ENCODE measurements at places on chromosomes 5 and 9.

DNA sequence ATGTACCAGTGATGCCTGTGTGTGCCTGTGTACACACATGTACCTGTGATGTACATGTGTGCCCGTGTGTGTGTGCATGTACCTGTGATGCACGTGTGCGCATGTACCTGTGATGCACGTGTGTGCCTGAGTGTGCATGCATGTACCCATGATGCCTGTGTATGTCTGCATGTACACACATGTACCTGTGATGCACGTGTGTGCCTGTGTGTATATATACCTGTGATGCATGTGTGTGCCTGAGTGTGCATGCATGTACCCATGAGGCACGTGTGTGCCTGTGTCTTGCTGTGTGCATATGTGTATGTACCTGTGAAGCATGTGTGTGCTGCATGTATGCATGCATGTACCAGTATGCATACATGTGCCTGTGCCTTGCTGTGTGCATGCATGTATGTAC lies 419.0 kb downstream of the IRX2 start:
- DNase-seq: no peak

- no peak for DNase-seq
Observed at GRCh38 chr5:33702867-33703266, 188.9 kb downstream of the ADAMTS12 start.

DNA sequence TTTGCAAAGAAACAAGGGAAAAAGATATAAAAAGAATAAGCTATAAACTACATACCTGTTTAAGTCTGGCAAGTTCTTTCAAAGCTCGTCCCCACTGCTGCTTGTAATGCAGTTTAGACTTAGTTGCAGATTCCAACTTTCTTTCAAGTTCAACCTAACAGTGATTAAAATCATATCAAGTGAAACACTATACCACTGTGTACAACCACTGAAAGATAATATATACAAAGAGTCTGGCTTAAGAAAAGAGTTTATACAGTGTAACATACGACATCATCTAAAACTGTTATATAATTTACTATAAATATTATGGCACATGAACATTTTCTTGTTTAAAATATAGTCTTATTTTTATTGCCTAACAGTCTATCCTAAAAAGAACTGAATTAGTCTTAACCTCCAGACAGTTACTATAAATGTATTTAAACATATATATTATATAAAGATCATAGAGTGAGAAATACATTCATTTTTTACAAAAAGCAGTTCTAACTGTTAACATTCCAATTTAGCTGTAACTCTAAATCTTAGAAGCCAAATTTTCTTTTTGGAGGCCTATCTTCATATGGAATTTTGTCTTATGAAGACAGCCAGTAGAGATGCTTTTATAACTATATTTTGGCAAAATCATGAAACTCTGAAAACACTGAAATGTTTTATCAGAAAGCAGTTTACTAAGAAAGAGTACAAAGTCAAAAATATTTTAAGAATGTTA lies 58.6 kb downstream of the CEP120 start:
- no peak for DNase-seq

DNA sequence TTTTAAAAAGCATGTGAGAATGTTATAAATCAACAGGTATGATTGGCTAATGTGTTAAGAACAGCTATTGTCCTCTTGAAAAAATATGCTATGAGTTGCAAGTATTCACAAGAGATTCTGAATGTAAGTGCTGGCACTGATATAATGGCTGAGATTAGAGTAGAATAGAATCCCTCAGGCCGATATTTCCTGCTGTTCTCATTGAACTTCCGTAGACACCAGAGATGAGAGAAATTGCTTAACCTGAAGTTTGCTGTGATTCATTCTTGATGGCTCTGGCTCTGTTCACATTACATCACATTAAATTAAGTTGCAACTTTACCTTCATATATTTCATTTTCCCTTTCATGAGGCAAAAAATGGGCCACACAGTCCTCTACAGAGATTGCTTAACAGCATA lies 114.5 kb downstream of the BAAT start:
- no peak for DNase-seq

GRCh38 chr5:38426490-38426889 lies 130.0 kb downstream of the LIFR start:
- no peak for DNase-seq

DNA sequence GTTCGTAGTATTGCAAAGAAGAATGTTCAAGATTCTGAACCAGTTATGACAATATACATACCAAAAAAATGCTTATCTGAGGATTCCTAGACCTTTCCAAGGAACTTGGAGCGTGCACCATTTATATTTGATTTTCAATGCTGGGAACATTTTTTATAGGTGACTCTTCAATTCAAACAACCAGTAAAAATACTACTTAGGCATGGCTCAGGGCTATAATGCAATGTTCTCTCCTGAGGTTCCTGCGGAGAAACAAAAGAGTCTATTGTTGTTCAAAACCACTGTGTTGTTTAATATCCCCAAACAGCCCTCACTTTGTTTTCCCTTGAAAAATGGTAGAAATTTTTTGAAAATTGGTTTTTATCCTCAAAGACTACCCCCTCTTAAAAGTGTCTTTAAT lies 335.7 kb upstream of the IZUMO3 start:
- DNase-seq: no peak

DNA sequence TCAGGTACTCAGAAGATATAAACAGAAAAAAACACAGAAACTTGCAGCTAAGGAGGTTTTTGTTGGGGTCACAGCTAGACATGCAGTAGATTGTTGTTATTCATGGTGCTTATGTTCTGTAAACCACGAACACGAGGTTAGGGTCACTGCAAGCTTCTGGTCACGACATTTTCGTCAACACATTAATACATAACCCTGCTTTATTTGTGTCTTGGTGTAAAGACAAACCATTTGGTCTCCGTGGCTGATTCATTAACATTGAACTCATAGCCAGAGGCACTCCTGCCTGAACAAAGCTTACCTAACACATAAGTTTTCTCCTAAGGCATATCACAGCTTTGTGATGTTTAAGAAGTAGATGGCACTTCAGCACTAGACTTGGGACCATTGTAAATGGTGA lies 16.9 kb downstream of the TEK start:
- no peak for DNase-seq

DNA sequence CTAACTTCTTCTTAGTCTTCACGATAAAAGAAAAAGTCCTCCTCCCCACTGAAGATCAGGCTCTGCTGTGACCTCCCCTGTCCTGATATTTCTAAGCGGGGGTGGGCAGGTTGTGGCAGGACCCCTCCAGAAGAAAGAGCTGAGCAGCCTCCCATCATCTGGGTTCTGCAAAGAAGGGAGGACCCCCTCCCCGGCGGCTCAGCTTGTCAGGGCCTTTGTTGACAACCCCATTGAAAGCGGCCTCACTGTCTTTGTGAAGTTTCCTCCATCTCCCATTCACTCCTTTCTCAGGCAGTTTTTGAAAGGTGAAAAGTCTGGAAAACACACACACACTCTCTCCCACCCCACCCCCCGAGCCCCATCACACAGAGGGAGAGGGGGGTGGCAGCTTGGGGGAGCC lies 26.2 kb upstream of the BARHL1 start:
- DNase-seq: no peak

GRCh38 chr5:91384671-91385430 lies 1.7 kb upstream of the ARRDC3 start:
- no peak for DNase-seq

DNA sequence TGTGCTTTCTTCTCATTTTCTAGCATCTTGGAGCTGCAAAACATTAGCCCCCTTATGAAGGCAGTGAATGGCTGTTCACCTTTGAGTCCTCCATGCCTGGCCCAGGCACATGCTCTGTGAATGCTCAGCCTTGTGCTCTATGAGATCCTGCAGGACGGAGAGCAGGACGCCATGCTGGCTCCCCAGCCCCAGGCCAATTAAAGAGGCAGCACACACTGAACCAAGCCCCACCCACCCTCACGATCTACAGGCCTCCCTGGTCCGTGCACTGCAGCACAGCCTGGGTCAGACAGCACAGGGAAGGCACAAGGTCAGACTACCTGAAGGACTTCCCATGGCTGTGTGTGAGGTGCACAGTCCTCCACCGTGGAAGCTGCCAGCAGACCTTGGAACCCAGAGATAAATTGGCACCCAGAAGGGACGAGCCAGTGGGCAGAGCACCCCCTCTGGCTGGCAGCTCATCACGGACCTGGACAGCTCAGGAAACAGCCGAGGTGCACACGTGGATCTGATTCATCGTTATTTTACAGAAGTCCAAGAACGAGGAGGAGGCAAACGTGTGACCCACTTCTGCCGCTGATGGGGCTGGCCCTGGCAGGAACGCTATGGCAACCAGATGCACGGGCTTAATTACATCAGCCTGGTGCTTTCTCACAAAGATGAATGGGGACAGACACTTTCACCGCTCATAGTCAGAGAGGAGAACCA lies 59.5 kb downstream of the OLFM1 start:
- no peak for DNase-seq

- no peak for DNase-seq
Observed at GRCh38 chr9:35755071-35755470, 995 bp upstream of the MSMP start.

GRCh38 chr5:176658007-176658599 lies 10.8 kb downstream of the TSPAN17 start:
- peak; percentile 23 for DNase-seq

GRCh38 chr9:98094851-98095250 lies 24.2 kb downstream of the TRIM14 start:
- no peak for DNase-seq

DNA sequence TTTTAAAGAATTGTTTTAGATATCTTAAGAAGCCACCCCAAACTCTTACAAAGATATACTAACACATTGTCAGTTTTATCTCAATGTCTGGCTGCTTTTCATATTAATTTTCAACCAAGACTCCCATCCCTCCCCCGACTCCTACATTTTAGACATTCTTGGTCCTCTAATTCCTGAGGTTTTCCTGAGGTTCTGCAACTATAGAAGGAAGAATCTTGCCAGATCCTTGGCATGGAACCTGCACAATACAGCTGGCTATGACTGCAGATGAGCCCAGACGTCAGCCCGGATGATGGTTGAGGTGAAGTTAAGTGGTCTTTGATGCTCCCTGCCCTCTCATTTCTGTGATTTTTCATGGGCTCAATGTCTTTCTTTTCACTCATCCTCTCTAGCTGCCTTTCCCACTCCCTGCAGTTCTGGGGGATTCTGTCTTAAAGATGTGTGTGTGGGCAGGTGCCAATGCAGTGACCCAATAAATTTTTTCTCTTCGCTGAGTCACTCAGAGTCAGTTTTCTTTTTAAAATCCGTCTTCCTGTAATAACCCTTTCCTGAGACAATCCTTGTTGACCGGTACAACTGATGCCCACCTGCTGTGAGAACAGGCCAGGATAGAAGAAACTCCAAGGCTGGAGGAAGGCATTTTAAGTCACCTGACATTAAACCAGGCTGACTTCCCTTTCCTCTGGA lies 237.8 kb upstream of the GAS1 start:
- no peak for DNase-seq

- DNase-seq: no peak
Observed at GRCh38 chr9:86200599-86201162, 58.8 kb downstream of the C9orf153 start.
